ENCODE measurements at places on chromosomes 2 and 18.
A peak's percentile ranks its signal among the peaks of the same experiment; 100 is the strongest.

DNA sequence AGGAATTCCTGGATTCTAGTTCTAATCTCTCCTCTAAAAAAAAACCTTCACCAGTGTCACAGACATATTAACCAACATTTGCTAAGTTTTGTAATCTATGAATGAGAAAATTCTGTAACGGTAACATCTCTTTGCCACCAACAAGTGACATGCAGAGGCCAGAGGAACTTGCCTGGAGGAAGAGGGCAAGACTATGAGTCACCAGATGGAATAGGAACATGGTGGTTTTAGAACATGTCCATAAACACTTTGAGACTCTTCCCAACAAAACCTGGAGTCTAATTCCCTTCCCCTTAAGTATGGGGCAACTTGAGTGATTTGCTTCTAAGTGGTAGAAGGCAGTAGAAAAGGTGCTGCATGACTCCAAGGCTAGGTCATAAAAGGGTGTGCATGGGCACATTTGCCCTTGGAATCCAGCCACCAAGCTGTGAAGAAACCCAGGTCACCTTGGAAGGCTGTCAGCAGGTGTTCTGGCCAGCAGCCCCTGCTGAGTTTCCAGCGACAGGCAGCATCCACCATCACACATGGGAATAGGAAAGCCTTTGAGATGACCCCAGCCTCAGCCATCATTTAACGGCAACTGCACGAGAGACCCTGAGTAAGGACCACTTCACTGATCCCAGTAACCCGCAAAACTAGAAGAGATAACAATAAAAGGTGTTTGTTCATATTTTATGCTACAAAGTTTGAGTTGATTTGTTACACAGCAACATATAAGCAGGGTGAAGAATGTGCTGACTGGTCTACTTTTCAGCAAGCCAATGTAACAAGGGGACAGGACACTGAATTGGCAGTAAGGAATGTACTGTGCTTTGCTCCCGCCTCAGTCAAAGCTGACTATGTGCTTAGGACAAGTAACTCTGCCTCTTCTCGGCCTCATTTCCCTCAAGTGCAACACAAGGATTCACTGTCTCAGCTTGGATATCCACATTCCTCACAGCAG lies 90.6 kb downstream of the SKA1 start:
- no peak for DNase-seq

DNA sequence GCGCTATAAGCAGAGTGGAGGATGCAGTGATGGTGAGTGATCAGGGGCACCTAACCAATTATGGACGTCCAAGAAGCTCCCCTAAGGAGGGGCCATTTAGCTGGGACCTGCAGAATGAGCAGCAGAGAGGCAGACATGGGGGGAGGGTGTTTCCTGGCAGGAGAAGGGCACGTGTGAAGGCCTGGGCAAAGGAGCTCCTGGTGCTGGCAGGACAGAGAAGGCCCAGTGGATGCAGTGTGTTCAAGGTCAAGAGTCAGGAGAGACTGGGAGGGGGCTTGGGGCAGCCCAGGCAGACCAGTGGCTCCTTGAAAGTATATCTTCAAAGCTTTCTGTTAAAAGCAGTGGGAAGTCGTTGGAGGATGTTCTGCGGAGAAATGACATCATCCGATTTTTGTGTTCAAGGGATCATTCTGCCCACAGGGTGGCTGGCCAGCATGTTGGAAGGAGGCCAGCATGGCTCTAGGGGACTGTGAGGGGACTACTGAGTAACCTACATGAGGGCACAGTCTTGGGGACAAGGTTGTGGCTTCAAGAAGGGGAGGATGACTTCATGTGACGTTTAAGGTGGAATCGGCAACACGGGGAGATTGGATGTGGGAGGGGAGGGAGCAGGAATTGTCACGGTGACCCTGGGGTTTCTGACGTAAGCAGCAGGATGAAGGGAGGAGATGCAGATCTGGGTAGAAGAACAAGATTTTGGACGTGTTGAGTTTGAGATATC lies 9.0 kb upstream of the CIB4 start:
- DNase-seq = no peak

DNA sequence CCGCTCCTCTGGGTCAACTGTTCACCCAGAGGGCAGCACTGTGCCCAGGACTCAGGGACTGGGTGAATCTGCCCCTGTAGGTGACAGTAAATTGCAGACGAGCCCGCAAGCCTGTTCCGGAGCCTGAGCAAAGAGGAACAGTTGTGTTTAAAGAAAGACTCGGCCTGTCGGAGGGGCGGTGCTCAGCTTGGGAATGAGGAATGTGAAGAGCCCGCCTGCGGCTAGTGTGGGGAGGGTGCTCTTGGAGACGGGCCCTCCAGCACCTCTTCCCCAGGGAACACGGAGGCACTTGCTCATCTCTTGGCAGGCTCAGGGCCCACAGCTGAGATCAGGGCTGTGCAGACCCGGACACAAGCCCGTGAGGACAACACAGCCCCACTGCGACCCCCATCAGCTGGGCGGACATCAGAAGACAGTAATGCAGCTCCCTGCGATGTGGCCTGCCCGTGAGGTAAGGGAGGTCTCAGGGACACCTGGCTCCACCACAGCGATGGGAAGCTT lies 299.0 kb downstream of the NDUFA10 start:
- DNase-seq = no peak

DNA sequence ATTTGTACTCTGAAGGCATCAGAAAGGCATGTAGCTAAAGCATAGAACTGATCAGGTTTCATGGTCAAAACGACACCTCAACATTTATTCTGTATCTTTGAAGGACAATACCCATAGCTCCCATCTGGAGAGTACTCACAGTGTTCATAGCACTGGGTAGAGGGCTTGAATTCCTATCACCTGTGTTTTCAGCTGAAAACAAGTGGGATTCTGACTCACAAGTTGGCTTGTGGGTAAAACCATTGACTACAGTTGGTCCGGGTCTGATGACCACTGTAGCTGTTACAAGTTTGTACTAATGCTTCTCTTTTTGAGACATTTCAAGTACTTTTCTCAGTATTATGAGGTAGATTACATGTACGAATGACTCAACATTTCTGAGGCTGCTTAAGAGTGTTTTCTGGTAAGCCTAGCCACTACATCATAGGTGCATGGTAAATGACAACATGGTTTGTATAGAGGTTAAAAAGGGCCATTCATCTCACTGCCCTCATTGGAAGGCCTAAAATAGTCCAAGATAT lies 68.6 kb upstream of the PELI1 start:
- no peak for DNase-seq

GRCh38 chr2:238689331-238689730 lies 158.6 kb upstream of the TWIST2 start:
- no peak for DNase-seq

DNA sequence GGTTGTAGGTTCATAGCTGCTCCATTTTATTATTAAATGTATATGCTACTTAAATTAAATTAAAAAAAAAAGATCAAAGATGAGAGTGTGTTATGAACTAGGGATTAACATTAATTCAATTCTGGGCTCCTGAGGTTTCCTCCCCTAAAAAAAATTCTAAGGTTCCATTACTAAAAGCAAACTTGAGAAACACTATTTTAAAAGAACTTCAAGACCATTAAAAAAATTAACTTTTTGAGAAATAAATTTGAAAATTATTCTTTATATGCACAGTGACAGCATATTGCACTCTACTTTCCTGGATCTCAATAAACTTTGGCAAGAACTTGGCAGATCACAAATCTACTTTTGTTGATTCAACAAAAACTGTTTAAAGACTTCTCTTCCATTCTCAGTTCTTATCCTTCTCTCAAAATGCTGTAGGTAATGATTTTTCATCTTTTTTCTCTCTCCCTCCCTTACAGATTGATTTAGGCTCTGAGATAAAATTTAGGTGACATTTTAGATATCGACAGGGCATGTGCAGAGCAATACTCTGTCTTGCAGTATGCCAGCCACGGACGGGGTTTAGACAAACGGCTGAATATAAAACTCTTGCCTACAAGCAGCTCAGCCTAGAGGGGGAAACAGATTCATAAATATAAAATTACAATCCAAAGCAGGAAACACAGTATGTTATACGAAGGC lies 592 bp upstream of the MARS2 start:
- DNase-seq = peak; percentile 26

Measured in CMK (cell line).